ENCODE measurements at places on chromosomes 1 and 21.
A peak's percentile ranks its signal among the peaks of the same experiment; 100 is the strongest.

DNA sequence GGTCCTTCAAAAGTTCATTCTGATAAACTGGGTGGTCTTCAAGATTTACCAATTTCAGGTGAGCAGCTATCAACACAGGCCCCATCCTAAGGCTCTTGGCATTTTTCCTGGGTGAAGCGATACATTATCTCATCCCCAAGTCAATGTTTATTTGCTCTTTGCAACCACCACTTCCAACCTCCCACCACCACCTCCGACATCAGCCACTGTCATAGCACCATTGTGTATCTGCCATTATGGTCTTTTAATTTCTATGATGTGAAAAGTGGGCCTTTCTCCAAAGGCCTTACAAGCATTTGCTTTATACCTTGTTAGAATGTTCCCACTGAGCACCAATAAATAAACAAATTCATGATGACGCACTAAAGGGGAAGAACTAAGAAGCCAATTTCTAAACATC is 47.2 kb downstream of the TBX15 start:
- DNase-seq: no peak

DNA sequence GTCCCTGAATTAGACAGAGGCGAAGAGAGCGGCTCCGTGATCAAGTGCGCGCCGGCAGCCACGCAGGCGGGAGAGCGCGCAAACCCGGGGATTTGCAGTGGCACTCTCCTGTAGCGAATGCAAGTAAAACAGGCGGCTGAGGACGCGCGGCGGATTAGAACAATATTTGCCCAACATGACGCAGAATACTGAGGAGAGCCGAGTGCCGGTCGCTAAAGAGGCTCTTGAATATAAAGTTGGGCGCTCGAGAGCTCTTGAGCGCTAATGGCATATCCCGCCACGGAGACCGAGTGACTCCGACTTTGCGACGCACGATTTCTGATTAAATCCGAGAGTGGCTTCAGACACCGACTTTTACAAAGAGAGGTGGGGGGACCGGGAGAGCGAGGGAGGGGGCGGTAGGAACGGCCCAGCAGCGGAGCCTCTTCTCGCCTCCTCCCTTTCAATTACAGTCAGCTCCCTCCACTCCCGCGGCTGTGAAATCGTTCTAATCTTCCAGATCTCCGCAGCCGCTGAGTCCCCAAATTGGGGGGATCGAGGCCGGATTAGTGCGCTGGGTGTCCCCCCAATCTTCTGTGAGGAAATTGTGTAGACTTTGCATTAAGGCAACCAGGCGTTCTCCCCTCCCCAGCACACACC is 2.3 kb downstream of the PAX7 start:
- no peak for DNase-seq

DNA sequence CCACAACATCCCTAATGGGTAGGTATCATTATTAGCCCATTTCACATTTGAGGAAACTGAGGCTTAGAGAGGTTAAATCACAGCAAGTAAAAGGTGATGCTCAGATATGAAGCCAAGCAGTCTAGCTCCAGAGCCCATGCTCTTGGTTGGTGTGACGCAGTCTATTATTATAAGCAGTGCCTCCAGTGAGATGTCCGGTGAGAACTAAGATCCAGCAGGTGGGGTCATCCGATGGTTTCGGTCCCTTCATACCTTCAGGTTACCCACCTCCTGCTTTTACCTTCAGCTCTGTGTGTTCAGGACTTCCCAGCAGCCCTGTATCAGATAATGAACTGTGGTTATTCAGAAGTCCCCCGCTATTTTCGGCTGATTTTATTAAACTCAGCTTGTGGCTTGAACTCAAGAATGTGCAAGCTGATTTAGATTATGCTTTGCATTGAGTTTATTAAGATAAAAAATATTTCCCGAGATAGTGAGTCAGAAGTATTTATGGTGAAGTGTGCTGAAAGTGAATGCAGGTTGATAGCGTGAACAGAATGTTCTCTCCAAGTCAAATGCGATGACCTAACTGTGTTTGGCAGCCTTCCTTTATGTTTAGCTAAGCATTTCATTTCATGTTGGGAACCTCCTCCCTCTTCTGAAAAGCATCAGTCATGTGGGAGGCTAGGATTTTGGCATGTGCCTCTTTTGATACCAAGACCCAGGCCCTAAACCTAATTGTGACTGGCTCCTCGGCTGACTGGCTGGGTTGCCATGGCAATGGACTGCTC is 160.9 kb upstream of the UBE2U start:
- DNase-seq: no peak

DNA sequence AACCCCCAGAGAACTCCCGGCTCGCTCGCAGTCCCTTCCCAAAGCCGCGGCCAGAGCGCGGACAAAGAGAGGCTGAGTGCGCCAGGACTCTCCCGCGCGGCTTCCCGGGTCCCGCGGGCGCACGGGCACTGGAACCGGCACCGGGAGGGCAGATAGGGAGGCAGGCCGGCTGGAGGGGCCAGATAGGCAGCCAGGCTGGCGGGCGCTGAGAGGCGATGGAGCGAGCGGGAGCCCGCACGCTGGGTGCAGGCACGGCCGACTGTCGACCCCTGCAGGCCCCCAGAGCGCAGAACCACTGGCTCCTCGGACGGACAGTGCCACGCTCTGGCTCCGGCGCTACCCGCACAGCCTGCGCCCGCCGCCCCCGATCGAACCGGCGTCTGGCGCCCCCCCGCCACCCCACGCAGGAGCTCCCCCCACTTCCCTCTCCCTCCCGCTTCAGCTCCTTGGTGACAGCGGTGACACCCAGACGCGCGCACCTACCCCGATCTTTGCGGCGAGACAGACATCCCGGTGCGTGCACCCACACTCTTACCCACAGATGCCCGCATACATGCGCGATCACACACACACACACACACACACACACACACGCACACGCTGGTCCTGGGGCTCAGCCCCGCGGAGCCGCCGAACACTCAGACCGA is 534 bp downstream of the SLC6A9 start:
- DNase-seq: peak; percentile 9

- DNase-seq: peak; percentile 78
Measured at GRCh38 chr1:153566414-153567371, 1.0 kb upstream of the S100A2 start.

GRCh38 chr1:75327395-75327794 is 193.2 kb downstream of the LHX8 start:
- DNase-seq: no peak

GRCh38 chr1:63575340-63575826 is 17.8 kb upstream of the PGM1 start:
- no peak for DNase-seq

GRCh38 chr1:110956586-110956985 is 7.1 kb downstream of the LRIF1 start:
- DNase-seq: no peak

GRCh38 chr1:184210862-184211261 is 159.3 kb downstream of the TSEN15 start:
- no peak for DNase-seq

- DNase-seq: no peak
Measured at GRCh38 chr1:225888289-225888897, 553 bp downstream of the LEFTY1 start.

GRCh38 chr1:12480041-12480440 is 138.0 kb downstream of the DHRS3 start:
- DNase-seq: no peak

GRCh38 chr1:93148001-93148400 is 32.2 kb downstream of the TMED5 start:
- DNase-seq: no peak

DNA sequence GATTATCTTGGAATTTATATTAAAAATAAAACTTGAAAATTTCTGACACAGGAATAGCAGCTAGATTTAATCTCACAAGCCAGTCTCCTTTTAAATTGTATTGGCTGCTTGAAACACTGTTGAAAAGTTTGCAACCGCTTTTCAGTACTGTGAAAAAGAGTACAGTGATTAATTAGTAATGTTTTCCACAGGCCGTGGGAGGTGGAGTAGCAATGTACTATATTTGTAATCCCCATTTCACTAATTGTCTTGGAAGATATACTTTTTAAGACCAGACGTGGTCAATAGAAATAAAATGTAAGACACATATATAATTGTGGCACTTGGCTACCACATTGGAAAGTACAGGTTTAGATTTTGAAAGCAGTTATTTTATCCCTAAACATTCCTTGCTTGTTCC is 40.8 kb upstream of the MYOCOS start:
- no peak for DNase-seq

- no peak for DNase-seq
Measured at GRCh38 chr1:163874070-163874469, 552.3 kb downstream of the NUF2 start.

DNA sequence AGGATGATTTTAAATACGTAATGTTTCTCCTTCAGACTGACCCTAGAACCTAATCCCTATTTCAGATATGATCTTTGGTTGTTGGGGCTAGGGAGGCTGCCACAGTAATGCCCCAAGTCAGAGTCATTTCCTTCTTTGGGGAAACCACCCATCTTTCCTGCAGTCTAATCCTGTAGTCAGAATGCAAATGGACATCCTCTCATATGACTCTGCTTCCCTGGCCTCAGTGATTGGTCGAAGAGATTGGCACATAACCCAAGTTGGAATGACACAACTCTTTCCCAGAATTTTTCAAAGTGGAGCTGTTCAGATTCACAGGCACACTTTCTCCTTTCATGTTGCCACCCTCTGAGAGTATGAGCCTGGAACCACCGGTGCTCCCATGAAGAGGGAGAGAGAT is 58.8 kb upstream of the ZNF644 start:
- DNase-seq: no peak

GRCh38 chr21:16059981-16060380 is 330.2 kb downstream of the USP25 start:
- no peak for DNase-seq

- no peak for DNase-seq
Measured at GRCh38 chr21:29462479-29462878, 163.8 kb downstream of the BACH1 start.

GRCh38 chr1:245807306-245807705 is 652.5 kb downstream of the KIF26B start:
- DNase-seq: no peak

GRCh38 chr1:92805216-92805615 is 20.3 kb upstream of the EVI5 start:
- no peak for DNase-seq

DNA sequence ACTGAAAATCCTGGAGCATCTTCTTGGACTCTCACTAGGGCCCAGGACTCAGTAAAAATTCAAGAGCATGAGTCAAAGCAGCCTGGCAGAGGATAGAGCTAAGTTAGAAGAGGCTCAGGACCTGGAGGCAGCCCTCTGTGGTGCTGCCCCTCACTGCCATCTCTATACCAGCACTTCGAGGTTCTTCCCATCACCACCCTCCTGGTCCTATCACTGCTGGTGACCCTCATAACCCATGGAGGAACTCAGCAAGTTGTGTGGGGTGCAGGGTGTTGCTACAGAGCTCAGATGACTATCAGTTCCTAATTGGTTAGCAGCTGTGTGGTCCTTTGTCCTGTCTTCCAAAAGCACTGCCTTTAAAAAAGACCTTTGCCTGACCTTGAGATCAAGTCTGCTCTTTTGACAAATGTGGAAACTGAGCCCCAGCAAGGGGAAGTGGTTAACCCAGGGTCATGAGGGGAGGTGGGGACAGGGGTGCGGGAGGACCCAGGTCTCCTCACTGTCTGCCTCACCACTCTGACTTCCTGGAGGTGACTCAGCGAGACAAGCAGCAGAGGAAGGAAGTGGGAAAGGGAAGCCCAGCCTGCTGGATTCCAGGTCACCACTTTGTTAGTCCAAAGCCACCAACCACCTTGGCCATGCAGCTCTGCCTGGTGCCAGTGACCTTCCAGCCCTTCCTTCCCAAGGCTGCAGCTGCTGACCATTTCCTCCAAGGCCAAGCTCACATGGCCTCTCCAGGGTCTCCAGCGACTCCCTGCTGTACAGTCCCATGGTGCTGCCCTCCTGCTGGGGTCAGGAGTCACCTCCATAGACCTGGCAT is 199.4 kb upstream of the EDN2 start:
- DNase-seq: no peak

- no peak for DNase-seq
Measured at GRCh38 chr1:62381831-62382657, 54.8 kb upstream of the USP1 start.

- DNase-seq: no peak
Measured at GRCh38 chr1:89994231-89994804, 592 bp upstream of the ZNF326 start.

Measured in stimulated activated CD8-positive, alpha-beta memory T cell treated with anti-CD3 and anti-CD28 coated beads, Interleukin-4, amount 100 ng/mL, for 1 hour (primary cell).